ENCODE measurements at places on chromosomes 16 and 17.

GRCh38 chr17:1047177-1047878 lies 50.4 kb downstream of the TIMM22 start:
- DNase-seq = no peak

DNA sequence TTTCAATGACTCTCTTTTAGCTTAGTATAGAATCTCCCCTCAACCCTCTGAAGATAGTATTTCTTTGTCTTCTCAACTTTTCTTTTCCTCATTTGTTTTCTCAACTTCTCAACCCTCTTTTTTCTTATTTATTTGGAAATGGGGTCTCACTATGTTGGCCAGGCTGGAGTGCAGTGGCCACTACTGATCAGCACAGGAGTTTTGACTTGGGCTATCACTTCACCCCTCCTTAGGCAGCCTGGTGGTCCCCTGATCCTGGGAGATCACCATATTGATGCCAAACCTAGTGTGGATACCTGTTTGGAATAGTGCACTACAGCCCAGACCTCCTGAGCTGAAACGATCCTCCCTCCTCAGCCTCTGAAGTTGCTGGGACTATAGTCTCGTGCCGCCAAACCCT lies 79.8 kb downstream of the PITPNC1 start:
- no peak for DNase-seq

DNA sequence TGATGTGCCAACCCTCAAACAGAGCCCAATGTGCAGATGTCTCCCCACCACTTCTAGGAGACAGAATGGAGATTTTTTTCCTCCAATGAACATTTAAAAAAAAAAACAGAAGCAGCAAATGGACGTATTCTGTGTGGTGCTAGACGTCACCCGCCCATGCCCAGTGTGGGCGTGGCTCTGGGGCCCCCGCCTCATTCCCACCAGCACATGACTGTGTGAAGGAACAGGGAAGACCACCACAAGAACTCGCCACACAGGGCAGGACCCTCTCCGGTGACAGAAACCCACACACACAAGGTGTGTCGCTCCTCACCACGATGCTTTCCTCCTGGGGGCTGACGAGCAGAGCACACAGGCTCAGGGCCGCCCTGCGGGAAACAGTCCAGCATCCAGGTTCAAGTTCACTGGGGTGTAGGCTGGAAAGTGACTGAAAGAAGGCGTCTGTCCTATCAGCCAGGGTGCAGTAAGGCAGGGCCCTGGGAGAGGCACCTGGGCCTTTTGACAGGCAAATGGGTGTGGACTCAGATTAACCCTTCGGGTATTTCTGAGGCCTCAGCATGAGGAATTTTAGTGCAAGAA lies 53.5 kb downstream of the KLHDC4 start:
- DNase-seq = no peak

DNA sequence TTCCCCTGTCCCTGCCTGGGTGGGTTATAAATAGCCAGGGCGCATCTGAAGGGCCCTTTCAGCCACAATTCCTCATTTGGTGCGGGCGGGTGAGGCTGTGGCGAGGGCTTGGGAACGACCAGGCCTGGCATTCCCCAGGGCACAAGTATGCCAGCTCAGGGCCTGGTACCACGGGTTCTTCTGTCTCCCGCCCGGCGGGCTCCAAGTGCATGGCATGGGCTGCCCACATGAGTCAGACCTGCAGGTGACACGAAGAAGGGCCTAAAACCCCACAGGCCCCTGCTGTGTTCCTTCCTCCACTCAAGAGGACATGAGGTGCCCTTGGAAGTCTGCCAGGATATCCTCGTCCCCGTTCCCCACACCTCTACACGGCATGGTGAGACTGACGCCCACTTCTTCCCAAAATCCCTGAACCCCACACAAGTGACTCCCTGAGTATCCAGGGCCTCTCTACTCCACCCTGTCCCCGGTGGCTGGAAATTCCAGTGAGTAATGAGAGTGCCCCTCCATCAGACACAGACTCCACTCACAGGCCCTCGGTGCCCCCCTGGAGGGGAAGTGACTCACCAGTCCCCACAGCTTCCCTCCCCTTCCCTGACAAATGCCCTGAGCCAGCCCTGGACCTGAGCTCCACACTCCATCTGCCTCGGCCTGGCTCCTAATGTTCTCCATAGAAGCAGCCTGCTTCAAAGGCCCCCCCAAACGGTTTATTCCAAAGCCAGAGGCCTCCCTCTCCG lies 68.8 kb downstream of the ABR start:
- peak; percentile 32 for DNase-seq

GRCh38 chr17:82479602-82480001 lies 21.1 kb downstream of the NARF start:
- no peak for DNase-seq

GRCh38 chr17:78498848-78499247 lies 78.3 kb downstream of the DNAH17 start:
- no peak for DNase-seq

GRCh38 chr17:17893801-17894644 lies 57.2 kb upstream of the SREBF1 start:
- DNase-seq = no peak

DNA sequence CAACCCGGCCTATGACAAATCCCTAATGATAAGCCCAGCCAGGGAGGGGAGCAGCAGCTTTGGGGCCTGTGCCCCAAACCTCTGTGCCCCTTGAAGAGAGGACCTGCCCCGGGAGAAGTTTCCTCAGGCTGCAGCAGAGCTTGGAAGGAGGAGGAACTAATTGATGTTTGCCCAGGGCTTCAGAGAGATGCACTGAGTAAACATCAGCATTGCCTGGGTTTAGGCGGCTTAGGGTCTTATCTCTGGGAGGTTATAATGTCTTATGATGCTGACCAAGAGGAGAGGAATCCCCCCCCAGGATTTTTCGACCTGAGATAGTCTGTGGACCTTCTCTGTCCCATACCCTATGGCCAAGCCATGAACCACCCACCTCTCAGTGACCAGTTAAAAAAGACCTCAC lies 148.7 kb upstream of the SDK2 start:
- no peak for DNase-seq

- DNase-seq = no peak
Observed at GRCh38 chr16:2883458-2883908, 468 bp downstream of the FLYWCH2 start.

DNA sequence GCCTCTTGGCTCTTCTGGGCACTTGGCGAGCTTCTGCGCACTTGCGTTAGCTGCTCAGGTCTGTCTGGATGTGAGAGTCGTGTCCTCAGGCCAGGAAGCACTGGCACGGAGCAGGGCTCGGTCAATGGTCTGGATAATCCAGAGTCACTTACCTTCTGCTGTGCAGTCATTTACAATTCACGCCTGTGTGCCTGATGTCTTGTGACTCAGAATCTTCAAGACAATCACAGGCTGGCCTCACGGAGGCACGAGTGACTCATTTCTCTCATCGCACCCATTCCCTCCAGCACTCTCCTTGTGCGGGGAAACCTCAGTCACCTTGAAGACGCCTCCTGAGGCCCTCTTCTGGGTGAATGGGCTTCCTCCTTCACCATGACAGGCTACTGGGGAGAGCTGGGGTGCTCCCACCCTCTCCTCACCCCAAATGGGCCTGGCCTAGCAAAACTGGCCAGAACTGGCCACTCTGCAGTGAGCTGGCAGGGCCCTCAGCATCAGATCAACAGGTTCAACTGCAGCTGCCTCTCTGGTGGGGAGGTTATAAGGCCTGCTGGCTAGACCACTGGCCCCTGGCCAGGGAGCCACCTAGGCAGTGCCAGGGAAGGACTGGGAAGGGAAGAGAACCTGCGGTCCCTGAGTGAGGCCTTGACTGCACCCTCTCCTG lies 1.9 kb upstream of the CAPN15 start:
- DNase-seq = peak; percentile 77

- no peak for DNase-seq
Observed at GRCh38 chr17:75895370-75896155, 1.2 kb downstream of the TRIM65 start.

GRCh38 chr17:41544935-41545334 lies 16.8 kb upstream of the KRT19 start:
- no peak for DNase-seq

DNA sequence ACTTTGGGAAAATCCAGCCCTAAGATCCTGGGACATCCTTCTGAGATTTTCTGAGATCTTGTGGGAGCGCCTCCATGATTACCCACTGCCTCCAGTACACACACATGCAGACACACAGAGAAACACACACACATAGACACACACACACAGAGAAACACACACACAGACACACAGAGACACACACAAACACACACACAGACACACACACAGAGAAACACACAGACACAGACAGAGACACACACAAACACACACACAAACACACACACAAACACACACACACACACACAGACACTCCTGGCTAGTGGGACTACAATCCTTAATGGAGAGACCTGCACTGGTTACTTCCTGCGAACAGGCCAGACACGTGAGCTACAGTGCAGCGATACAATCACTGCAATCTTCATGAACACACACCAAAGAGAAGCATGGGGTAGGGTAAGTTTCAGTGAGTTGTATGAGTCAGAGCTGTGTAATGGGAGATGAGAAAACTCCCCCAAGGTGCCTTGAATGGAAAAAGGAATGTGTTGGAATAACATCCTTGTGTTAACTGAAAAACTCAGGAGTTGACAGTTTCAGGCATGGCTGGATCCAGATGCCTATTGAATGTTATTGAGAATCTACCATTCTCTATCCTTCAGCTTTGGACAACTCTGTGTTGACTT lies 79.5 kb downstream of the SLC6A2 start:
- no peak for DNase-seq

GRCh38 chr17:33039874-33040273 lies 48.2 kb downstream of the SPACA3 start:
- DNase-seq = no peak

DNA sequence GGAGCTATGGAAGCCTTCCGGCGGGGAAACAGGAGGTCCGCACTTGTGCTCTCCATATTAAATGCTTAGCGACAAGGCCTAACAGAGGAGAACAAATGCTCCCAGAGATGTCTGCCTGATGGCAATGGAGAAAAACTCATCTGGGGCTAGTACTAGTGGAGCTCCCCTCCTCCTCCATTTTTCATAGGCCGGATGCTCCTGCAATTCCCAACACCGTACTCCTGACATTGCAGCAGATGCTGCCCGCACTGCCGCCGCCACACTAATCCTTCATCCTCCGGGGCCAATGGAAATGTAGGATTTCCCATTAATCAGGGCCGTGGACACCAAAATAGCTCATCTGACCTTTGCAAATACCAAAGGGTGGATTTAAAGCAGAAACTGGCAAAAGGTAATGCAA lies 27.5 kb downstream of the TOM1L2 start:
- DNase-seq = no peak

DNA sequence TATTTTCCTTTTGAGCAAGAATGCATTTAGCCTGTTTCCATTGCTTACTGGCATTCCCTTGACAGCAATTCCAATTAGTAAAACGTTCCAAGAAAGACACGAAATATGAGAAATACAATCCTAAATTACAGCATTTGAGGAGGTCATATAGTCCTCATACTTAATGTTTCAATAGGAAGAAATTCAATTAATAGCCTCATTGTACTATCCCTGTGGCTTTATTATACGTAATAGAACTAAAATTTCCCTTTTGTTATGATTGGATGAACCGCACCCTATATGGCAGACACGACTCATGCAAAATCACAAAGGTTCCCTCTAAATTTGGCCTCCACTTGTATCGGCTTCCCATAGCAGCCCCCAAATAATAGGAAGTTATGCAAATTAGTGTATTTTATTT lies 291.7 kb downstream of the CEP112 start:
- DNase-seq = no peak

DNA sequence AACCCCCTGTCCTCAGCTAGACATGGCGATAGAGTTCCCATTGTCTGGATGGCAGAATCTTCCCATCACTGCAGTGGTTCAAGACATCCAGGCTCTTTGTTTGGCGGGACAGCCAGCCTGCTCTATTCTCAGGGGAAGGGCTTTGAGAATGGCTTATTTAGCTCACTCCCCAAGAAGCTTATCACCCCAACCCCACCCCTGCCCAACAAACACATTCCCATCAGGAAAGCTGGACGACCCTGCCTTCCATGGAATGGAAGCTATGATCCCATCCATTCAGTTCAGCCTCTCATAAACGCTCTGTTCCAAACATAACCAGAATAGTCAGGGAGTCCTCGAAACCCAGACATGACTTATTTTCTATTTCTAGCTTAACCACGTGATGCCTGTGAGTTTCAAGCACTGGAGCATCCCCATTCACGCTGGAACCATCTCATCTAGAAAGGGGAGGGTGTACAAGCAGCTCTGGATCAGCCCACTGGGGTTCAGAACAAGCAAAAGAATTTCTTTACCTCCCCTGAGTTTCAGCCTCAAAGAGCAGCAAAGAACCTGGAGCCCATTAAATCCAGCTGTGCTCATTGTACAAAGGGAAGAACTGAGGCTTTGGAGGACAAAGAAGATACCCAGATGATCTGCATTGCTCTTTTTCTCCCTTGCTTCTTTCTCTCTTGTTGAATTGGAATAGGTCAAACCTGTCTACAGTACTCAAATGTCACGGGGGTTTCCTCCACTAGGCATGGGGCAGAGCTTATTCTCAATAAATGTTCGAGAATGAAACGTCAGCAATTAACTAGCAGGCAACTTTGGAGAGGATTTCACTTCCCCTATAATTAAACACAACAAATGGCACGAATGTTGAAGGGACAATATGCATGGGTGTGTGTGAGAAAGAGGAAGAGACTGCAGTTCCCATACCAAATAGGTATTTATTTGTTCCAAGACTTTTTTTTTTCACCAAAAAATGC lies 93.1 kb downstream of the XYLT1 start:
- DNase-seq = no peak

- no peak for DNase-seq
Observed at GRCh38 chr17:44071198-44071520, 624 bp downstream of the G6PC3 start.

- DNase-seq = peak; percentile 67
Observed at GRCh38 chr16:78503602-78504001, 404.1 kb downstream of the WWOX start.

GRCh38 chr16:31487071-31487719 lies 4.3 kb downstream of the SLC5A2 start:
- DNase-seq = no peak

DNA sequence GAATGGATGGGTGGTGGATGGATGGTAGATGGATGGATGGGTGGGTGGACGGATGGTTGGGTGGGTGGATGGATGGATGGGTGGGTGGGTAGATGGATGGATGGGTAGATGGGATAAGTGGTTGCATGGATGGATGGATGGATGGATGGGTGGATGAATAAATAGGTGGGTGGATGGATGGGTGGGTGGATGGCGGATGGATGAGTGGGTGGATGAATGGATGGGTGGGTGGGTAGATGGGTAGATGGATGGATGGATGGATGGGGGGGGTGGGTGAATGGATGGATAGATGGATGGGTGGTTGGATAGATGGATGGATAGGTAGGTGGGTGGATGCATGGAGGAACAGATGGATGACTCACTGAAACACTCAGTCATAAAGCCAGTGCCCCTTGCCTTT lies 51.0 kb upstream of the FASN start:
- no peak for DNase-seq

- no peak for DNase-seq
Observed at GRCh38 chr17:72117535-72118334, 3.1 kb upstream of the SOX9 start.

DNA sequence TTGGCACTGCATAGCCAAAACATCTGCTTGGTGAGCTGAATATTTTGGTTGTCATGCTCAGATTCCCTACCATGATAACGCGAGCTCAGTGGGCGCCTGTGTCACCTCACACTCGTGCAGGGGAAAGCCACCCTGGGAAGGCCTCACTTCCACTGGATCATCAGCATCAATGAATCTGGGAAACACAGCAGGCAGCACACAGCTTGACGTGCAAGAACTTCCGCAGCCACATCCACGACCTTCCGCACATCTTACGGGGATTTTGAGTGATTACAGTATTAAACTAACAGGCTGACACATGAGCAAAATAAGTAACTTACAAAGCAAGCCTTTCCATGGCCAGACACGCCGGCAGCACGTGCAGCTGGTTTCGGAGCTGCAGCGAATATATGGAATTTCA lies 54.7 kb upstream of the FOXF1 start:
- no peak for DNase-seq

Data from CD4-positive, alpha-beta T cell treated with Interleukin-2 at 100 ng/mL for 4 hours (primary cell).